ENCODE measurements at places on chromosomes 4 and X.

GRCh38 chr4:140019619-140020347 is 134.2 kb downstream of the MAML3 start:
- no peak for DNase-seq

GRCh38 chr4:84164201-84164600 is 334.9 kb downstream of the NKX6-1 start:
- DNase-seq: no peak

DNA sequence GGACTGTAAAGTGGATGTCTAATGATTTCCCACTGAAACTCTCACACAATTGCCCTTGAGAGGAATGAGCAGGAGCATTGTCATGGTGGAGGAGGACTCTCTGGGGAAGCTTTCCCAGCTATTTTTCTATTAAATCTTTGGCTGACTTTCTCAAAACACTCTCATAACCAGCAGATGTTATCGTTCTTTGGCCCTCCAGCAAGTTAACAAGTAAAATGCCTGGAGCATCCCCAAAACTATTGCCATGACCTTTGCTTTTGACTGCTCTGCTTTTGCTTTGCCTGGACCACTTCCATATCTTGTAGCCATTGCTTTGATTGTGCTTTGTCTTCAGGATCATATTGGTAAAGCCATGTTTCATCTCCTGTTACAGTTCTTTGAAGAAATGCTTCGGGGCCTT is 120.2 kb upstream of the PDE5A start:
- no peak for DNase-seq

GRCh38 chr4:112282860-112283667 is 2.6 kb downstream of the TIFA start:
- no peak for DNase-seq

DNA sequence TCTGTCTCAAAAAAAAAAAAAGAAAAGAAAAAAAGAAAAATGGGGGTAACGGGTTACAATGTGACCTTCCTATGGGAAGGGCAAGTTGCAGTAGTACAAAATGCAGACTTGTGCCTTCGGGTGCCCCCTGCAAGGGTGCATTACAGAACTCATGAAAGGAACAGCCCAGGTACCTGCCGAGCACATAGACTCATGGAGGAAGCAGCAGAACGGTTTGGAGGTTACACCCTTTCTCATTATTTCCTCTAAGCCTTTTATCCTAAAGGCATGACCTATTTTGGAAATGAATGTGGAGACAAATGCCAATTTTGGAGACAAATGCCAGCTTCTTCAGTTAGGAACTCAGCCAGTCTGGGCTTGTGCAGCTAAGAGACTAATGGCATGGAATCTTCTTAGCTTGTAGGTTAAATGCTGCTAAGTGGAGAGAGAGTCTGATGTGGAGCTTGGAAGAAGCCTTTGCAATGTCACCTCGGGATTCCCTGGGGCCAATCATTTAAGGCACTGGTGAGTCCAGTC is 44.1 kb upstream of the PRKX start:
- no peak for DNase-seq

DNA sequence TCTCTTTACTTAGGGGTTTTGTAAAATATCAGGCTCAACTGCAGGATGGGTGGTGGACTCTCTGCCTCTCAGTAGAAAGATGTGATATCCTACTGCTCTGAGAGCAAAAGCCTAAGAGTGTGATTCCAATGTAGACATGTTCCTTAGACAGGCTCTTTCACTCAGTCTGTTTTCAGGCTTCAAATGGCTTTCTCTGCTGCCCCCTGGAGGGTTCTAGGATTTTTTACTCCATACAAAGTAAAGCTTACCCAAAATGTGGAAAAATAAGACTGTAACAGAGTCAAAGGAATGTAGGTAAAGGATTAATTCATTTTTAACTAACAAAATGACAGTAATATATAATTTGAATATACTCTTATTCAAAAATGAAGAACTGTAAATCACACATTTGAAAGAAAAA is 32.1 kb downstream of the ZGRF1 start:
- DNase-seq: peak; percentile 43

DNA sequence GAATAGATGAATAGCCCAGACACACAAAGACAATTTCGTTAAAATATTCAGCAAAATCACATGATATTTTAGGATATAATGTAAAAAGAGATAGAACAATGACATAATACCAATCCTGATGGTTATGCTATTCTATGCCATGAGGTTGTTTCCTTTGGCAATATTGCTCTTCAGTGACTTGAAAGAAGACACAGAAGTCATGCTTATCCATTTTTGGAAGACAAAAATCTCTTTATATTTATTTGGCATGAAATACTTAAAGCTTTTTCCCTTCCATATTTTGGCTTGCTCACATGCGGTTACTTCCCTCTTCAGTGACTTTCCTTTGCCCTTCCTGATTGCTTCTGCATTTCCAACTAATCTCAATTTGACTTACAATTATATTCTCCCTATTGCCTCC is 314.8 kb downstream of the IQCM start:
- no peak for DNase-seq

DNA sequence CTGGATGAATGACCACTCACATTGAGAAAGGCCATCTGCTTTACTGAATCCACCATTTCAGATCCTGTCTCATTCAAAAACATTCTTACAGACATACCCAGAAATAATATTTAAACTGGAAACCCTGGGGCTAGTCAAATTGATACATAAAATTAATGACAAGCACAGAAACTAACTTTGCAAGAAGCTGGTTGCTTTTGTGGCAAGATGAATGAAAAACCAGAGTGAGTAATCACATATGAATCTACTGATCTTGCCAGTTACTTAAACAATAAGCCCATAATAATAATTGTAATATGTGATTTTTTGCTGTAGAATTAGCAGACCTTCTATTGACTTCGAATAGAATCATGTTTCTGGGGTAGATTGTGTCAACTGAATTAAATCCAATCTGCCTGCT is 235.1 kb downstream of the PPARGC1A start:
- DNase-seq: no peak

- peak; percentile 1 for DNase-seq
Measured at GRCh38 chr4:123640271-123640670, 243.7 kb downstream of the SPRY1 start.

DNA sequence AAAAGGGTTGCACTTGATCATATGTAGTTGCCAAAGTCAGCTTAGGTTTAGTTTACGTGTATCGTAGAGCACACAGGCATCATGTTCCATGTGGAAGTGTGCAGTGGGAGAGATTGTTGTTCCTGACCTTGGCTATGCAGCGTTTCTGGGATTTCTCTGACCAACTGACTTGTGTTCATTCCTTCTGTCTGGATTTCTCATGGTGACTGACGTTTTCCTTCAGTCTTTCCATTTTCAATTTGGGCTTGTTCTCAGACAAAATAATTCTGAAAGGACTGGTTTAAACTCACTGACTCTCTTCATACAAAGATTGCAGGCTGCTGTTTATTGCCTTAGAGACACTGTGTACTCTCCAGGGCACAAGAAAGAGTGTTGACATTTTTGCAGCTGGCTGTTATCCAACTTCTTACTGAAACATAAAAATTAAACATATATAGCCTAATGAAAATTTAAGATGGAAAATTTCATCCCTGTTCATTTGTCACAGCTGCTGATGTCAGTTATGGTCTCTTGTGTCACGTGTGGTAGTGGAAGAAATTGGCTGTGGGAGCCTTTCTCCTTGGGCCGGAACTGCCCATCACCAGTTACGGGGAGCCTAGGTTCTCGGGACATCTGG is 95.4 kb downstream of the TNIP2 start:
- DNase-seq: no peak

Data from activated CD4-positive, alpha-beta T cell treated with anti-CD3 and anti-CD28 coated beads, Interleukin-2, Interleukin-6, amounts not matched to agents 100 ng/mL and 50 ng/mL, durations not matched to agents 16 hours and 8 hours (primary cell).